ENCODE measurements at places on chromosomes 11 and 22.

DNA sequence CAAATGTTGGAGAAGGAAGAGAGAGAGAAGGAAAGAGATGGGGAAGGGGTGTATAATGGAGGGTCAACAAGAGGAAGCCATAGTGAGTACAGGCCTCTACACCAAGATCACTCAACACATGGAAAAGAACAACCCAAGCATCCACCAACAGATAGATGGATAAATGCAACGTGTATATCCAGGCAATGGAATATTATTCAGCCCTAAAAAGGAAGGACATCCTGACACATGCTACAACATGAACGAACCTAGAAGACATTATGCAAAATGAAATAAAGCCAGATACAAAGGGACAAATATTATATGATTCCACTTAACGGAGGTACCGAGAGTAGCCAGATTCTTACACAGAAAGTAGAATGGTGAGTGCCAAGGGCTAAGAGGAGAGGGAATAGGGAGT, 59.3 kb downstream of the NRXN2 start:
- DNase-seq, result no peak

DNA sequence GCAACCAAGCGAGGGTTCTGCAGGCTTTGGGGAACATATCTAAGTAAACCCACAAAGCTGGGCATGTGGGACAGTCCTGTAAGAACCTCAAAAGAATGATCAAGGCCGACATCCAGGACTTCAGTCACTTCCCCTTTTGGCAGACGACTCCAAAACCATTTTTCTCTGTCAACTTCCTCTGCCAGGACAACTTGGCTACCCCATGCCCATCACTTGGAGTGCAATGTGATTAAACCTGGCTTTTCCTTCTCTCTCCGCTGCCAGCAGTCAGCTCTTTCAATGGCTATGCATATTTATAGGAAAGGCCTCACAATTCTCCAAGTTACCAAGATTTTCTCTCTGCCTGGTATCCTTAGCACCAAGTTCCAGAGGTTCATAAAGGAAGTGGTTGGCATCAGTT, 78.9 kb downstream of the C11orf58 start:
- DNase-seq, result no peak

GRCh38 chr22:29700206-29700899, 19.4 kb upstream of the CABP7 start:
- DNase-seq, result no peak

DNA sequence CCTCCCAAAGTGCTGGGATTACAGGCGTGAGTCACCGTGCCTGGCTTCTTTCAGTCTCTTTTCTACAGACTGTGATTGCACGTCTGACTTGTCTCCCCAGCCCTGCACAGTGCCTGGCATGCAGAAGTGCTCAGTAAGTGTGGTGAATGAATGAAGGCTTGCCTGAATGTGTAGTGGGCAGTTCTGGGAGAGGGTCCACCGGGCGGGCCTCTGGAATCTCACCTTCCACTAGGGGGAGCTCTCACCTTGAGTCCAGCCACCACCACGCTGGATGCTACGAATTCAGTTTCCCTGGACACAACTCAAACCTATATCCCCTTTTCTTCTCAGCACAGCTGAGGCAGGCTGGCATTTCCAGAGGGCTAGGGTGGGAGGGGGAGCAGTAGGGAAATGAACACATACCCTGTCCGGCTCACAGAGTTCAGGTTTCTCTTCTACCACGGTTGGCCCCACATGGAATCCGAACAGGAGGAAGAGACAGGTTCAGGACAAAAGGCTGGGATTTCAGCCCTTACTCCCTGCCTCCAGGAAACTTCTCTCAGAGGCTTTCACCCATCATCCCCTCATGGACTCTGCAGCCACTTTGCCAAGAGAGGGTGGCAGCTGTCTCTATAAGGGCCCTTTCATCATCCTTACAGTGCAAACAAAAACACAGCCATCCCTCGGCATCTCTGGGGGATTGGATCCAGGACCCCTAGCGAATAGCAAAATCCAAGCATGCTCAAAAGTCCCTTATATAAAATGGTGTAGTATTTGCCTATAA, 86.8 kb downstream of the NECTIN1 start:
- no peak for DNase-seq

- no peak for DNase-seq
Observed at GRCh38 chr11:60864856-60865513, 2.4 kb upstream of the ZP1 start.

DNA sequence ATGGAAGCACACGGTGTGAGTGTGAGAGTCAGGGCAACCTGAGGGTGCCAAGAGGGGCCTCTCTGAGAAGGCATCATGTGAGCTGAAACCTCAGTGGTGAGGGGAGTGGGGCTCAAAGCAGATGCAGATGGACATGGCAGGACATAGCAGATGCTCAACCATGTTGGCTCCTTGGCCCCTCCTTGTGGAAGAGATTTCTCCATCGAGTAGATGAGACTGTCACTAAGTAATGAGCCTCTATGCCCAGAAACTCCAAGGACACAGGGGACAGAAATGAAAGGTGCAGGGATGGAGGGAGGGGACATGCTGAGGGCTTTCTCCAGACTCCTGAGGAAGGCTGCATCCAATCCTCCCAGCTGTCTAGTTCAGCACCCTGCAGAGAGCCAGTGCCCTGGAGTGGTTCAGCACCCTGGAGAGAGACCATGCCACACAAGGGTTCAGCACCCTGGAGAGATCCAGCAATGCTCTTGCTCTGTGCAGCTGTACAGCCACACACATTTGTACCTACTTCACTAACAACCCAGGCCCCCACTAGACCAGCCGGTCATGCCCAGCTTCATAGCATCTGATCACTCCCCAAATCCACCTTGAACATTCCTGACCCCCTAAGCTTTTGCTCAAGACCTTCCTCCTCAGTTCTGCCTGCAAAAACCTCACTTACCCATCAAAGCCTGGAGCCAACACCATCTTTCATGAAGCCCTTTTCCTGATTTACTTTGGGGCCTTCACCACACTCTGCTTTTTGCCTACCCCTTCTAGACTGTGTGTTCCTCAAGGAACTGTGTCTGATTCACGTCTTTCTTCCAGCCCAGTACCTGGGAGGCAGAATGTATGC, 252.0 kb downstream of the CTTN start:
- no peak for DNase-seq

All from activated B cell treated with CpG ODN at 0.5 μM for 24 hours (primary cell).